ENCODE measurements at places on chromosomes 6 and 20. TPM values are rescaled to one million over a fixed set of nuclear protein-coding genes. Genes with fewer than 3 reads are reported as not detected.

LRFN2 gene
- total RNA-seq = not detected

SNX9 gene
- total RNA-seq = 34.4 TPM

GSTA2 gene
- not detected for total RNA-seq

CRYBG1 gene
- total RNA-seq = 1.6 TPM

DNA sequence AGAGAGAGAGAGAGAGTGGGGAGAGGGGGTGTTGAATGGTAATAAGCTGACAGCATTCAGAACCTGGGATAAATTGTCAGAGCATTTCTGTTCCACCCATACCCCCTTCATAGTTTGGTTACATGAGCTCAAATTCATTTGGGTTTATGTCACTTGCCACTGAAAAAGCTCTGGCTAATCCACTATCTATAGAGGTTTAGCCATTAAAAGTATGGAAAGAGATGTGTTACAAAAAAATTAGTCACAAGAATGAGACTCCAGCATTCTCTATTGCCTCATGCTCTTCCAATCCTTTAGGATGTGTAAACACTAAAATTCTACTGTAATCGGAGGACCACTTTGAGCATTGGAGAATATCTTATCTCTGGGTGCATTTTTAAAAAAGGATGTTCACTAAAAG, 297.6 kb upstream of the TCF21 start:
- no peak for DNase-seq

ADGB gene
- total RNA-seq = not detected

DNA sequence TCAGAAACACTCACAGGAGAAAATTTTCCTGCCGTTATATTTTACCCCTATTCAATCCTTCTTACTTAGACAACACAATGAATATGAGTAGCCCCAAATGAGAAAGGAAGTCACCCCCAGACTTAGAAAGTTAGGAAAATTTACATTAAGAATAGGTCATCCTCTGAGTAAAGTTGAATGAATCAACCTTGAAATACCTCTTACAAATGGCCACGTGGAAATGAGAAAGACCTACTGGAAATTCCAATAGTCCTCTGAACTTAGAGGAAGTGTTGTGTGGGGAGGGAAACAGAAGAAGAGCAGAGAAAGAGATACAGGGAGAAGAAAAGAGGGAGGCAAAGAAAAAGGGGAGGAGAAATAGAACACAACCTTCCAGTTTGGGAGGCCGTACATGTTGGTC, 43.7 kb downstream of the PHACTR1 start:
- no peak for DNase-seq

ANKRD66 gene
- not detected for total RNA-seq

DNA sequence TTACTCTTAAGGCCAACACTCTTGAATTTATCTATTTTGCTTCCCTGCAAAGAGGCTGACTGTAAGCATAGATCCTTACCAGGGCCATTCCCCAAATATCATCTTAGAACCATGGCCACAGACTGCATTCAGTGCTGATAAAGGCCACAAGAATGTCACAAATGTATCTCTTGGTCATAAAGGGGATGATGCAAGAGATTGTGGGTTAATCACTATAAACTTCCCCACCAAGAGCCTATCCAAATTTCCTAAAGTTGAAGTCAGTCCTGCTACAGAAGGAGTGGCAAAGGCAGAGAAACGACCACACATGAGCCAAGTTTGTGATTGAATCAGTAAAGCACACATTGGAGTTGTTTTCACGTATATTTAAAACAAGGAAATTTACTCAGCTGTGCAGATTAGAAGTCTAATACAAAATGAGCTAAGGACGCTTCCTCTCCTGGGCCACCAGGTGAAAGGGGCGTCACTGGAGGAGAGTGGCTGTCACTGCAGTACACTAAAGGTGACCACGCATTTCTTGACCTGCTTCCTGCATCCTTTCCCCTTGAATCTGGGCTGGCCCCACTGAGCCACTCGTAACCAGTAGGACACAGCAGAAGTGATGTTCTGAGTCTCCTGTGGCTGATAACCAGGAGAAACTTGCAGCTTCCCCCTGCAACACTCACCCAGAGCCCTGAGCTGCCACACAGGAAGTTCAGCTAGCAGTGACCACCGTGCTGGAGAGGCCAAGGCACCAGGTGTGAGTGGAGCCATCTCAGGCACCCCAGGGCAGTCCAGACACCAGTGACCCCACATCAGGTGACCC, 181.9 kb downstream of the SYNDIG1 start:
- DNase-seq = no peak

DNA sequence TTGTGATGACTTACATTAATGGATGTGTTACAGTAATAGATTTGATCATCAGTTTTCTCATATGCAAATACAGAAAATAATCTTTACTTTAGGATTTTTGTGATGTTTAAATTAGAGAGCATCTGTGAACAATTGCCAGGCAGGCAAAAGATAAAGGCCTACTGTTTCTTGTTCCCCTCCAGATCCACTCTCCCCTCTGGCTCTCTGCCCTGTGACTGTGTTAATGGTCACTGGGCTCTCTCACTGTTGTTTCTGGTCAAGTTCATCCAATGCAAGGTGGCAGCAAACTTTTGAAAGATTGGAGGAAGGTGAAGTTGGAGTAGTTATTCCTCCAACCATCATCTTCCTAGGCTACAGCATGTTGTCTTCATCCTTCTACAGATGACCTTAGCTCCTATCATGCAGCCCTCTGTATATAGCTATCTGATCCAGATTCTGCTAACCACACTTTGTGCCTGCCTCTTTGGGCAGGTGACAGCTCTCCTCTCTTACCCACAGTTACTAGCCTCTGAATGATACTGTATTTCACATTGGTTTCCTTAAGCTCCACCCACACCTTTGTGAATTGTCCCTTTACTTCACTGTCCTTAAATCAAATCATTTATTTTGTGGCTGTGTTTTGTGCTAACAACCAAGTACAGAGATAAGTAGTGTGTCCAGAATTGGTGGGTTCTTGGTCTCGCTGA, 48.9 kb upstream of the ARG1 start:
- no peak for DNase-seq

DNA sequence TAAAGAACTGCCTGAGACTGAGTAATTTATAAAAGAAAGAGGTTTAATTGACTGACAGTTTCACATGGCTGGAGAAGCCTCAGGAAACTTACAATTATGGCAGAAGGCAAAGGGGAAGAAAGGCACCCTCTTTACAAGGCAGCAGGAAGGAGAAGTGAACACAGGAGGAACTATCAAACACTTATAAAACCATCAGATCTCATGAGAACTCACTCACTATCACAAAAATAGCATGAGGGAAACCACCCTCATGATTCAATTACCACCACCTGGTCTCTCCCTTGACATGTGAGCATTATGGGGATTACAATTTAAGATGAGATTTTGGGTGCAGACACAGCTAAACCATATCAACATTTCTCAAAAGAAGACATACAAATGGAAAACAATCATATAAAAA, 266.3 kb downstream of the EPM2A start:
- DNase-seq = no peak

- no peak for DNase-seq
Observed at GRCh38 chr20:4795394-4795793, 73.7 kb downstream of the PRND start.

SLC25A27 gene
- 11.7 TPM for total RNA-seq

- DNase-seq = no peak
Observed at GRCh38 chr6:15284743-15285142, 38.9 kb downstream of the JARID2 start.

DNA sequence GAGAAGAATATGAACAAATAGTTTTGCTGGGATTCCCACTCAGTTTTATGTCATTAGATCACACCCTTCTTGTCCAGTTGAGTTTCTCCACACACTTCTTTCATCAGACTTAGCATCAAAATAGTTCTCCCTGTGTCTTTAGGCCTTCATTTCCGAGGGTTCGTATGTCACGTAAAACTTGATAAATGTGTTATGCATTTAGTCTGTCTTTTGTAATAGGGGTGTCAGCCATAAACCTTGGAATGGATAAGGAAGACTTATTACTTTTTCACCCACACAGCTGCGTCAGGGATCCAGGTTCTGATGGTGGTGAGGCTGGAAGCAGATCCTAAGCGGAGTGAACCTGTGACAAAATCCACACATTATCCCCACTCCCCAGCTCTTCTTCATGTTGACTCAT, 246.8 kb downstream of the CD83 start:
- no peak for DNase-seq

- DNase-seq = no peak
Observed at GRCh38 chr6:16511723-16512489, 249.4 kb downstream of the ATXN1 start.

LTA gene
- not detected for total RNA-seq

- peak; percentile 54 for DNase-seq
Observed at GRCh38 chr6:166721576-166721975, 94.5 kb upstream of the RPS6KA2 start.

SOX4 gene
- total RNA-seq = 6.2 TPM

C20orf144 gene
- not detected for total RNA-seq

- no peak for DNase-seq
Observed at GRCh38 chr20:12641619-12642018, 367.2 kb upstream of the SPTLC3 start.

DNA sequence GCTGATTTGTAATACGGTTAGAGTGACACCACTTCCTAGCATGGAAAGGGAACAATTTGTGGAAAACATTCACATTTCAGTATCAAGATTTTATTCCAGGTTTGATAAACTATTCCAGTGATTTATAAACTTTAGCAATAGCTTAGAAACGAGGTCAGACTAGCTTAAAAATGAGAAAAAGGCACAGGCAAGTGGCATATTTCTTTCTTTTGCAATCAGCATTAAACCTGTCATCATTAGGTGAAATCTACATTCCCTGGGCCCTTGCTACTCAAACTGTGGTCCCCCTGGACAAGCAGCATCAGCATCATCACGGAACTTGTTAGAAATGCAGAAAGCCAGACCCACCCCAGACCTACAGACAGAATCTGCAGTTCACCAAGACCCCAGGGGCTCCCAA, 29.9 kb downstream of the TBC1D7 start:
- no peak for DNase-seq

DNA sequence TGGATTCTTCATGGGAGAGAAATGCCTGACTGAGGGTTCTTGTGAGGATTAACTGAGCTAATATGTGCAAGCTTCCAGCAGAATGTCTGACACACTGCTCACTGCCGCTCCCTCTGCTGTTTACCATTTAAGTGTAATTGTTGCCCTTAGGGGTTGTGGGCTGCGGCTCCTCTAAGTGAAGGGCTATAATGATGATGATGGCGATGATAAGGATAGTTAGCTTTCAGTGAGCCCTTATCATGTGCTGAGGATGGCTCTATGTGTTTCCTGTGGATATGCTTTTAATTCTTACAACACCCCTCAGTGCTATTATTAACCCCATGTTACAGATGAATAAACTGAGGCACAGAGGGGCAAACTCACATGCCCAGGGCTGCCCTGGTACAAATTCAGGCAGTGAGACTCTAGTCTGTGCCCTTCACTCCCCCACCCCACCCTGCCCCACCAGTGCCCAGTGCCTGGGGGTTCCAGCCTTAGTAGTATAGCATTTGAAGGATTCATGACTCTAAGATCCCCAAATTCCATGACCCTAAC, 33.4 kb downstream of the TGM2 start:
- no peak for DNase-seq

- no peak for DNase-seq
Observed at GRCh38 chr6:22952097-22952496, 382.7 kb downstream of the HDGFL1 start.

- DNase-seq = no peak
Observed at GRCh38 chr6:137233911-137234863, 15.0 kb upstream of the IFNGR1 start.

DNA sequence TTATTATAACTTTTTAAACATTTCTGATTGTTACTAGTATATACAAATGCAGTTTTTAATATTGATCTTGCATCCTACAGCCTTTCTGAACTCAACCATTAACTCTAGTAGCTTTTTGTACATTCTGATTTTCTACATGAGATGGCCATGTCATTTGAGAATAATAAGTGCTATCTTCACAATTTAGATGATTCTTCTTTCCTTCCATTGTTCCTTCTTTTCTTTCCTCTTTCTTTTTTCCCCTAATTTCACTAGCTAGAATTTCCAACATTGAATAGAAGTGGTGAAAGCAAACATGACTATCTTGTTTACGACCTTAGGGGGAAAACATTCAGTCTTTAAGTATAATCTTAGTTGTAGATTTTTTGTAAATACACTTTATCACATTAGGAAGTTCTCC, 128.2 kb upstream of the PRSS16 start:
- DNase-seq = no peak

DNA sequence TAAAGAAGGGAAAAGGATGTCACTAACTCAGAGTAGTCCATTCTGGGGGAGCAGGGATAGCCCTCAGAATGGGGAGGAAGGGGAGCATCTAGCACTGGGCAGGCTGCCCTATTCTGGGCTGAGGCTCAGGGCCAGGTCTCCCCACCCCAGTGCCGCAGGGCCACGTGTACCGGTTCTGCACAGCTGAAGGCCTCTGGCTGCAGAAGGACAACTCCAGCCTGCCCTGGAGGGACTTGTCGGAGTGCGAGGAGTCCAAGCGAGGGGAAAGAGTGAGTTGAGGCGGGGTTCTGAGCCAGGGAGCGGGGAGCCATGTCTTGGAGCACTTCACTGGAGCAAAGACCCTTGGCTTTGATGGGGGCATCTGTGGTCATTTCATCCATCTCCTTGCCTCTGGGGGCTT, 17.0 kb downstream of the GLP1R start:
- no peak for DNase-seq

SEMG1 gene
- not detected for total RNA-seq

UBR2 gene
- total RNA-seq = 32.0 TPM

SPINT3 gene
- total RNA-seq = not detected

OR2B2 gene
- total RNA-seq = not detected

- no peak for DNase-seq
Observed at GRCh38 chr6:70763754-70764510, 96.2 kb downstream of the SMAP1 start.

DNA sequence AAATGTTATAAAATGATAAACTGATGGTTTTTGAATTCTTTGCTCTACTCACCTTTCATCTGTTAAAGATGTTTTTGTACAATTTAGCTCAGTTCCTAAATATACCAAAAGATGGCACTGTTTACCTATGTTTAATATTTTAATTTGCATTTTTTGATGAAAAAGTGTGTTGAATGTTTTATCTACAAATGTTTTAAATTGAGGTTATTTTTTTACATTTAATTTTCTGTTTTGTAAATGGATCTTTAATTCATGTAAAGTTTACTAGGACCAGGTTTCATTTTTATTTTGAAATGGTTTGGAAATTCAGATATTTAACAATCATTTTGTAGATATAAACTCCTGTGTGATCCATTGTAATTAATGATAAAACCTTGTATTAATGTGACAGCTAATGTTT, 30.0 kb downstream of the CDKAL1 start:
- no peak for DNase-seq

GRCh38 chr6:83459663-83460062, 28.8 kb upstream of the ME1 start:
- no peak for DNase-seq

RWDD2A gene
- 2.8 TPM for total RNA-seq

SLA2 gene
- total RNA-seq = 0.32 TPM

DNA sequence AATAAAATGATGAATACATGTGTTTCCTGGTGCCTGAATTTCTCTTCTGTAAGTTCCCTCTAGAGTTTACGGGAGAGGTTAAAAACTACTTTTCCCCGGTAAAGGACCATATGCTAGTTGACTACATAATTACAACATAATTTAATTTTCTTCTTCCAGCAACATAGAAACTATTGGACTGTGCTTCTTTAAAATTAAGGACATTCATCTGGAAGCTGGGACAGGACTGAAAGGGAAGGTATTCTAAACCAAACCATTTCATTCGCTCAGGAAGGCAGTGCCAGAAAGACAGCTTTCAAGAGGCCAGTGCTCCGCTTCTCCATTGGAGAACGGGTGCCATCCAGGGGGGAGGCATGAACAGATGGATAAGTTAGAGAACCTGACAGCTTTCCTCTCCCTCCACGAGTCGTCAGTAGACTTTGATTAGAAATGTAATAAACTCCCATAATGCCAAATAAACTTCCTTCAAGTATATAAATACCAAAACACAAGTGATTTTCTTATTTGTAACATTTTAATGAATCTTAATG, 458.0 kb upstream of the SOX4 start:
- no peak for DNase-seq

Measured in Right ventricle myocardium superior (tissue), 1 donor.